H54 (cell line): ENCODE measurements at places on chromosomes 3 and 15.

GRCh38 chr15:56272454-56272853 is 28.8 kb upstream of the RFX7 start:
- DNase-seq = no peak

DNA sequence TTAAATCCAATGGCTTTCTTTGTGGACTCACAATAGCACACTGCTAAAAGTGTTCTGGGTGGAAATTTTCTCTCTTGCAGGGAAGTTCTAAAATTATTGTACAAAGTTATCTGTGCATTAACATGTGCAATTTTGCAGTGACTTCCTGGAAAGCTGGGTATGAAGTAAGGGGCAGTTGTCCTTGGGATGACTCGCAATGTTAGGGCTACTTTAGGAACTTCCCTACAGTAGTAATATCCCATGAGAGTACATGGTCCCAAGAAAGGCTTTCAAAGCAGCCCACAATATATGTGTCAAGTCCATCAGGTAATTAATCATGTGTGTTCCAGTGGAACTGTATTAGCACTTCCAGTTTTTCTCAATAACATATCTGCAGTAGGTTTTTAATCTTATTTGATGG is 201.0 kb upstream of the UBE2E2 start:
- DNase-seq = no peak

GRCh38 chr3:98730338-98730737 is 32.8 kb upstream of the ST3GAL6 start:
- DNase-seq = no peak

DNA sequence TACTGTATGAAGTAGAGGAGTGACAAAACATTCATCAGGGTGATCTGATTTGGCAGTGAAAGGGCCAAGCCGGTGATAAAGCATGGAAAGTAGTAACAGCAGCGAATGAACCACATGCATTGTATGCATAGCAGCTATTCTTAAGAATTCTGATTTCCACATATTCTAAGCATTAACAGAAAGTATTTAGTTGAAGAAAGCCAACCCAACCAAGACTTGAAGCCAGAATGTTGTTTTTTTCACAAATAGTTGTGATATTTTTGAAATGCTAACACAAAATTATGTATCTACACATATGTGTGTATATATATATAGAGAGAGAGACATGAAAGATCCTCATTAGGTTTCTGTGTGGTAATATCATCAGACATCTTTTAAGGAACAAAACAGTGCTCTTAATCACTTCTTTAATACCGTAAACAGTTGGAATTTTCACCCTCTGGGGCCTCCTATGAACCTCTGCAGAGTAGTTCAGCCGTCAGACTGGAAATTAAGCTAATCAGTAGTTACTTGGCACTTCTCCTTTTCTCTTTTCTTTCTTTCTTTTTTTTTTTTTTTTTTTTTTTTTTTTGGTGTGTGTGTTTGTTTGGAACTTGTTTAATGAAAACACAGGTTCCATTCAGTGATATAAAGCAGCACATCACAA is 139.6 kb downstream of the CMSS1 start:
- DNase-seq = no peak

GRCh38 chr3:53595660-53596059 is 101.2 kb downstream of the CACNA1D start:
- DNase-seq = no peak

GRCh38 chr3:42106646-42107045 is 15.5 kb downstream of the TRAK1 start:
- no peak for DNase-seq

DNA sequence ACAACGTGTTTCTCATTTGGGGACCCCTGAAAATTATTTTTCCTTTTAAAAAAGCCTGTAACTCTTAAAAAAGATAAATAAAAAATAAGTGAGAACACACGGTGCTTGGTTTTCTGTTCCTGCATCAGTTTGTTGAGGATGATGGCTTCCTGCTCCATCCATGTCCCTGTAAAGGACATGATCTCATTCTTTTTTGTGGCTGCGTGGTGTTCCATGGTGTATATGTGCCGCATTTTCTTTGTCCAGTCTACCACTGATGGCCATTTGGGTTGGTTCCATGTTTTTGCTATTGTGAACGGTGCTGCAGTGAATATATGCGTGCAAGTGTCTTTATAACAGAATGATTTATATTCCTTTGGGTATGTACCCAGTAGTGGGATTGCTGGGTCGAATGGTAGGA is 2.3 kb downstream of the TSPAN3 start:
- no peak for DNase-seq

GRCh38 chr3:190533511-190534281 is 19.8 kb downstream of the IL1RAP start:
- DNase-seq = peak; percentile 63

GRCh38 chr3:143165211-143165610 is 45.6 kb downstream of the CHST2 start:
- no peak for DNase-seq

DNA sequence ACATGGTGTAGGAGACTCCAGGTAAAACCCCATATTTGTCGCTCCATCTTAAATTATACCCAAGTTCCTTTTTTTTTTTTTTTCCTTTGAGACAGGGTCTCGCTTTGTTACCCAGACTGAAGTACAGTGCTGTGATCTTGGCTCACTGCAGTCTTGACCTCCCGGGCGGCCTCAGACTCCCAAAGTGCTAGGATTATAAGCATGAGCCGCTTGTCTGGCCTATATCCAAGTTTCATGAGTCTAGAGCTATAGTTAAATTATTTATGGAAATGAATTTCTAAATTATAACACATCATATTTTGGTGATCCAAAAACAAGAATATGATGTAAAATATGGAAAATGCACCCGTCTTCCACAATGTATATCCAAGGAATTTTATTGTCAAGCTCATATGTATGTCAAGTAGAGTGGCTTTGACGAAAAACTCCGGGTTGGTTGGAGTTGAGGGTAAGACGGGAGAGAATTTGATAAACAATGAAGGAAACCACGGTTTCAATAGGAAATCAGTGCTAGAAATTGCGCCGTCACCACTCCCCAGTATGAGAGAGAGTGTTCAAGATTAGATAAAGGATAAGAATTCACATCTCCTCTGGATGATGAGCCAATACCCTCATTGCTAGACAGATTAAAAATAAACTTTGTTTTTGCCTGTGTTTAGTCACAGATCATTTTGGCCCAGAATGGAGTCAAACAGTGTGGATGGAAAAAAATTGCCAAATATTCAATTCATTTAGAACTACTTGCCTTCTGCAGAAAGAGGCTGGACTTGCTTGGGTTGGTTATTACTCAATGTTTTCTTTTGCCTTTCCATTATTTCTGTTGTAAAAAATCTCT is 209.2 kb upstream of the NR2F2 start:
- DNase-seq = no peak

DNA sequence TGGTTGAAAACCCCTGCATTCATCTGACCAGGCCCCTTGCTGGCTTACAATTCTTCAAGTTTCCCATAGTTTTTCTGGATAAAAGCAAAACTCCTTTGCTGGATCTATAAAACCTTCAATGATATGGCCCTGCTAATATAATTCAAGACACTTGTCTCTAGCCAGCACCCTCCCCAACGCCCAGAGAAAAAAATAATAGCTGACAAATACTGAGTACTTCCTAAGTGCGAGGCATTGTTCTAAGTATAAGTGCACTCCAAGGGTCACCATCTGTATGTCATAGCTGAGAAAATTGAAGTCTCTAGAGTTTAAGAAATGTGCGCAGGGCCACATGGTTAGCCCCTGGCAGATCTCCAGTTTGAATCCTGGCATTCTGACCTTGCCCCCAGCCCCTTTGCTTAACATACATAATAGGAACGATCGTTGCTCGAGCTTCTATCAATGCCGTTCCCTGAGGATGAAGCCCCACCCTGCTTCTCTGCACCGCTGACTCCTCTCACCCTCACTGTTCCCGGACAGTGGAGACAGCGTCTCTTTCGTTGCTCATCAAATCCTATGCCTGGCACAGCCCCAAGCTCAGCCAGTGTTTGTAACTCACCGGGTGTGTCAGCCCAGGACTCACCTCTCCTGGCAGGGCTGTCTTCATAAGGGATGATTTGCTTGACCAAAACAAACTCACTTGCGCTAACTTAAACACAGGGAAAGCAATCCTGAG is 377.1 kb upstream of the PROK2 start:
- DNase-seq = peak; percentile 37

DNA sequence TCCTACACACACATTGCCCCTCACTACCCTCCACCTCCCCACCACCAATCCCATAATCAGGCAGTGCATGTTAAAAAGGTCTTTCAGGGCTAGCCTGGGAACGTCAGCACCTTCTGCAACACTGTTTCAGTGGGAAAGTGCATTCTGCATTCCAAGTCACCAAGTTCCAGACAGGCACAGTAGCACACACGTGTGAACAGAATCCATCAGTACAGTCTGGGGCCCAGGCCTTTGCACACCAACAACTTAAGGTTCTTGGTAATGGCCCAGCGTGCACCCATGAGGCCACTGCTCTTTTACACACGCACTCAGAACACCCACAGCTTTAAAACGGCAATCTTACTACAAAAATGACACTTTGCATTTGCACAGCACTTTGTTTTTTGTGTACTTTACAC is 1.2 kb downstream of the ANXA2 start:
- no peak for DNase-seq

- DNase-seq = no peak
These were observed 7.4 kb downstream of the PRC1 start for GRCh38 chr15:90986790-90987507.

DNA sequence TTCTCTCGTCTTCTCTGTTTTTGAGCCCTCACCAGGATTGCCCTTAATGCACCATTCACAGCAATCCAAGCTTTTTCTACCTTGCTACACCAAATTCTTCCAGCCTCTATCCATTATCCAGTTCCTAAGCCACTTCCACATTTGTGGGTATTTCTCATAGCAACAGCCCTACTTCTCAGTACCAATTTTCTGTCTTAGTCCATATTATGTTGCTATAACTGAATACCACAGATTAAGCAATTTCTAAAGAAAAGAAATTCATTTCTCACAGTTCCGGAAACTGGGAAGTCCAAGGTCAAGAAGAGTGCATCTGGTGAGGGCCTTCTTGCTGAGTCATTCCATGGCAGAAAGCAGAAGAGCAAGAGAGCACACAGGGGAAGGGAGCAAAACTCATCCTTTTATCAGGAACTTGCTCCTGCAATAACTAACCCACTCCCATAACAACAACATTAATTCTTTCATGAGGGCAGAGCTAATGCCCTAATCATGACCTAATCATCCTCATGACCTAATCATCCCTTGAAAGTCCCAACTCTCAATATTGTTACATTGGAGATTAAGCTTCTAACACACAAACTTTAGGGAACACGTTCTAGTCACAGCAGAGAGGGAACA is 9.7 kb upstream of the EIF1B start:
- DNase-seq = no peak

GRCh38 chr3:105013657-105014056 is 353.1 kb upstream of the ALCAM start:
- DNase-seq = no peak

- no peak for DNase-seq
These were observed 230.6 kb downstream of the MECOM start for GRCh38 chr3:169432708-169433432.

DNA sequence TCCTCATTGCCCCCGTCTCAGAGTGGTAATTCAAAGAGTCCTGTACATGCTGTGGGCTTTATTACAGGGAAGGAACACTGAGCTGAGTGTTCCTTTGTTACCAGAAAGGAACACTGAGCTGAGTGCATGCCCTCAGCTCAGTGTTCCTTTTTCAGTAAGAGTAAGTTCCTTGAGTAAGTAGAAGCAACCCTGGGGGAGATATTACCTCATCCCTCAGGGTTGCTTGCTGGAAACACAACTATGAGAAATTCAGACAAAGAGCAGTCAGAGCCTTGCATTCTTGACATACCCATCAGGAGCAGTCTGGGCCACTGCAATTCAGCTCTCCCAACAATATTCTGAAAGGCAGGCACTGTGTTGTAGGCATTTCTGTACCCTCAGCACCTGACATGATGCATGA is 17.0 kb downstream of the CHRM5 start:
- DNase-seq = peak; percentile 14

GRCh38 chr3:177672252-177672911 is 475.1 kb upstream of the TBL1XR1 start:
- no peak for DNase-seq

DNA sequence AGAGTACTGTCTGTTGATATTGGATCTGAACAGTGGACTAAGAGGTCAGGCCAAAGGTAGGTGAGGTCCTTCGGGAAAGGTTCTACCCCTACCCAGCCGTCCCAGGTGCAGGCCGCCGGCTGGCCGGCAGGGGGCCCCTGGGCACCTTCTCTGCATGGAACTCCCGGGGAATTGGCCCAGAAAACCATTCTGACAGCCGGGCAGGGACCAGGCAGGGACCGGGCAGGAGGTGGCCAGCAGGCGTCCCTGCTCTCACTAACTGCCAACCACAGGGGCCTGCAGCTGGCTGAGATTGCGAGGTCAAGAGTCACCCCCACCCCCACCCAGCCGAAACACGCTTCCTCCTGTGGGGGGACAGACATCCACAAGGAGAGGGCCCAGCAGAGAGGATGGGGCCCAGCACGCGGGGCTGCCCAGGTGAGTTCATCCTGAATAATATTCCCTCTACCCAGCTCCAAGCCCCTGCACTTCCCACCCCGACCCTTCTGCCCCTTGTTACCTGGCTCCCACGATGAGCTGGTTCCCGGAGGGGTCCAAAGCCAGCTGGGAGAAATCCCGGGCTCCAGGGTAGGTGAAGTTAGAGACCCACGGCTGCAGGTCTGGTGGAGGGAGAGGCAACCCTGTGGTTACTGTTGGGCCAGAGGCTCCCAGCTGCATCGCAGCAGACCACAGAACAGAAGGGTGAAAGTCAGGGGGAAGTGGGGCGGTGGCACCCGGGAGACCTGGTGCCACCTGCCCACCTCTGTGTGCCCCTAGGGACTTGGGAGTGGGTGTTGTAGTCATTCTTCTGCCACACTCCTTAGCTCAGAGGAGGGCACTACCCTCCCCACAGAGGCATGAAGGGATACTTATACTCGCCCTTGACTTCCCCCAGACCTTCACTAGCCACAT is 84.4 kb downstream of the SEMA5B start:
- DNase-seq = peak; percentile 85

- DNase-seq = no peak
These were observed 5.5 kb downstream of the PLD1 start for GRCh38 chr3:171804618-171805389.

DNA sequence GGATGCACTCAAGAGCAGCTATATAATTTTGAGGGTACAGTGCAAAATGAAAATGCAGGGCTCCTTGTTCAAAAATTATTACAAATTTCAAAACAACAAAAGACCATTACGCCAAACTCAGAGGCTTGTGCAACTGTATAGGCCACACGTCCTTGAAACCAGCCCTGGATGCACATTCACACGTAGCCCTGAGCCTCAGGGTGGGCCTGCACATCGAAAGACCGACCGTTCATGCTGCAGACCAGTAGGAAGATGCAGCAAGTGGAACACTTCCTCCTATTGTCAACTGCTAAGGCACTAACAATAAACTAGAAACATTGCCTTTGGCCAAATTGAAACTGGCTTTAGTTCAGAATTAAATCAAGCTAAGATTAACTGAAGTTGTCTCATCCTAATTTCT is 174.7 kb downstream of the SHOX2 start:
- DNase-seq = no peak

- DNase-seq = peak; percentile 33
These were observed 10.8 kb downstream of the CMTM8 start for GRCh38 chr3:32249184-32249782.

DNA sequence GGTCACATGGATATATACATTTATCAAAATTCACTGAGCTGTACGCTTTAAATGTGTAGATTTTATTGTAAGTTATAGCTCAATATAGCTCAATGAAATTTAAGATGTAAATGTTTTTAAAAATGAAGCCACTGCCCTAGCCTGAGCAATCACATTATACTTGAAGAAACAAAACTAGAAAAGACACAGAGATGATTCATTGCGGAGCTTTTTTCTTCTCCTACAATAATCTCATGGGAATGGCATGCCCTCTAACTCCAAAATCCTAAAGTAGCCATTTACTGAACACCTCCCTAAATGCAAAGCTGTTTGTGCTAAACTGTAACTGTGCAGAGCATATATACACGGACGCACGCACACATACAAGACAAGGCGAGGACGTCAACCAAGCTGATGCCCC is 84.2 kb downstream of the MYO9A start:
- DNase-seq = no peak
